ENCODE measurements at places on chromosomes 6 and 20.

DNA sequence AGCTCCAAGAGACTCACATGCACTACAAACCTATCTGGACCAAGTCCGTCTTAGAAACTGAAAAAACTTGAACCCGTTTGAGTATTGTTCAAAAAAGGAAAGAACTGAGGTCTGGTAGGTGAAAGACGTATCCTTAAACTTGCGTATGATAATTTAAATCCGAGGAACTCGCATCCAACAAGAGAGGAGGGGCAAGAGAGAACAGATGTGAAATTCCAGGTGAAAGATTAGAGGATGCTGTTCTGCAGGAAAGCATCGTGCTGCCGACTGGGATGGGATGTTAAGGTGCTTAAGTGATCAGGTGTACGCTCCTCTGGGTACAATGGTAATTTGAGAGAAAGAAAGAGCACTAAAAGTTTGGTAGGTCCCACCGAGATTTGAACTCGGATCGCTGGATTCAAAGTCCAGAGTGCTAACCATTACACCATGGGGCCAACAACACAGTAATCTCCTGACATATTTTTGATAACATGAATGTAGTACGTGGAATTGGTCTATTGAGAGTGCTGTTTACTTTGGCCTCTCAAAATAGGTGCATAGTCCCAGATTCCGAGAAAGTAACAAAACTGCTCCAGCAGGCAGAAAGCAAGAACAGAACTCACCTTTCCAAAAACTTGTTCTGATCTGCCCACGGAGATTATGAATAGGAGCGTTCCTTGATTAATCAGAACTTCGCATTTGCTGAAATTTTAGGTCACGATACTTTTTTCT is 53.5 kb upstream of the BTN3A2 start:
- peak; percentile 84 for DNase-seq

DNA sequence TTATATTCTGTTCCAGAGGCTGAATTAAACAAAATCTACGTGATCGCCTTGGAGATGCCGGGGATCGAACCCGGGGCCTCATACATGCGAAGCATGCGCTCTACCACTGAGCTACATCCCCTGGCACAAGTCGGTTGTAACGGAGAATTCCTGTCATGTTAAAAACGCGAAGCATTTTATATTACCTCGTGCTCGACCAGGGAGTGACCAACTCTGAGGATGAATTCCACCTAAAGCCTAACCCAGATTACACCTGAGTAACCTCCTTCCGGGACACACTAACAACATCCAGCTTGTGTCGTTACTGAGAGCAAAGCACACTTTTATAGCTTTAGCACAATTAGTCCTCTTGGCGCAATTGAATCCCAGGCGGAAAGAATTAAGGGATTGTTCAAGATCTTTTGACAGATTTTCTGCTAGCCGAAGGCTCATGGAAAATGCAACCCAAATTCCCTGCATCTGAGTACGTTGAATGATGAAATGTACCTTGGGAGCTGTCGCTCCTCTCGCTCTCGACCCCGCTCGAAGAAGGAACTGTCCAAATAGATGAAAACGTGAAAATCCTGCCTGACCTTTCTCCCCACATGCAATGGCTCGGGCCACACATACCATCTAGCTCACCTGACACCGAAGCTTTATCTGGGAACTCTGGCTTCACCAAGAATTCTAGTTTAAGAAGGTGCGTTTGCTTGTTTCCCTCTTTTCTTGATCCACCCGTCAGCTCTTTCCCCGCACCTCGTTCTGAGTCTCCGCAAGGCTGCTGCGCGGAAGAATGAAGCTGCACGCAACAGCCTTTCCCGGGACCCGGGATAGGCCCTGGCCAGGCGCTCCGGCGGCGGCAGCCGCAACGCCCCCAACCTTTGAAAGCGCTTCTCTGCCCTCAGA is 148.3 kb downstream of the GPX5 start:
- DNase-seq = peak; percentile 55

GRCh38 chr20:31915491-31916280 is 36.2 kb downstream of the PDRG1 start:
- DNase-seq = no peak

DNA sequence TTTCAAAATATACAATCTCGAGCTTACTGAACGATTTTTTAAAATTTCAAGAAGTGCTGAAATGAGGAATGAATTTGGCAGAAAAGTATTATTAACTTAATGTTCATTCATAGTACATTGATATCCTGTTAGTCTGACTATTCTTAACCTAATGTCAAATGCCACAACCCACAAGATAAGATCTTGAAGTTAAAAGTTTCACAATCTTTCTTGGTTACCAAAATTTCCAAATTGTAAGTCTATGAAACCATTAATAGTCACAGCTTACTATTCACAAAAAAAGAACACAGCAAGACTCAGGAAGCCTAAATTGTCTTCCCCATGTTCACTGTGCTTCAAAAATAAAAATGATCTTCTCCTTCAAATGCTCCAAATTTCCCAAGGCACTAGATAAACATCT is 71.3 kb downstream of the HACE1 start:
- no peak for DNase-seq

DNA sequence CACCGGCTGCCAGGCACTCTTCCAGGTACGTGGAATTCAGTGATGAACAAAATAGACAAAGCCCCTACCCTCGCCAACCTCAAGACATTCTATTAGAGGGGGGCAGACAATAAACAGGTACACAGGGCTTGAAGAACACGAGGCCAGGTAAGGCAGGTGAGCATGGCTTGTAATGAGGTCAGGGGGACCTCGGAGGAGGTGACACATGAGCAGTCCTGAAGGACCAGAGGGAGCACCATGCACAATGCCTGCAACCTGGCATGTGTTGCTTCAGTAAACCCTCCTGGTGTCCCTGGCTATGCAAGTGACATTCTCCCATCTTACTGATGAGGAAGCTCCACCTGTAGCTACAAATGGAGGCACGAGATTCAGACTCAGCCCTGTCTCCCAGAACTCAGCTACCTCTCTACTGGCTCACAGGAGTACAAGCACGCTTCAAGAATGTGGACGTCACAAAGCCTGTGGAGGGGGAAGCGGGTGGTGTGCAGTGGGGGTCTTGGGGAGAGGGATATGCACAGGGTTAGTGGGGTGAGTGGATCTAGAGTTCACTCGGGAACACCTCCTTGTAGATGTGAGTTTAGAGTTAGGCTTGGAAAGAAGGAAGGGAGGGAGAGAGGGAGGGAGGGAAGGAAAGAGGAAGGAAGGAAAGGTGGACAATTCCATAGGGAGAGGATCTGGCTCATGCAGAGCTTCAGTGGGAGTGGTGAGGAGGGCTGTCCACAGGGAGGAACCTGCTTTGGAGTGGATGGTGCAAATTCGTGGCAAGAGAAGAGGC is 7.6 kb upstream of the MAPK13 start:
- DNase-seq = no peak
